WTC11 (cell line): ENCODE measurements at places on chromosomes 12 and 14.
A peak's percentile ranks its signal among the peaks of the same experiment; 100 is the strongest.

DNA sequence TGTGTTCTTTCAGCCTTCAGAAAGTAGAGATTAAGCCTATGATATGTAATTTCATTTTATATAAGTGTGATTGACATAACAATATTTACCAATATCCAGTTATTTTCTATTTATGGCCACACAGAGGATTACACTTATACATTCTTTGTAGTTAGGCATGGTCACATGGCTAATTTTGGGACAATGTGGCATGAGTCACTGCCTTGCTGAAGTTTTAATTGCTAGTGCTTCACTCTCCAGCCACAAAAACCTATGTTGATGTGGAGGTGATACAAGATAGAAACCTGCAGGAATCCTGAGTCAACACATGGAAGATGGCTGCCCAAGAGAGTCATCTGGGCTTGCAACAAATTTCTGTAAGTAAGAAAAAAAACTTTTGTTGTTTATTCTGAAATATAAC, 17.0 kb downstream of the CLEC14A start:
- DNase-seq: no peak

DNA sequence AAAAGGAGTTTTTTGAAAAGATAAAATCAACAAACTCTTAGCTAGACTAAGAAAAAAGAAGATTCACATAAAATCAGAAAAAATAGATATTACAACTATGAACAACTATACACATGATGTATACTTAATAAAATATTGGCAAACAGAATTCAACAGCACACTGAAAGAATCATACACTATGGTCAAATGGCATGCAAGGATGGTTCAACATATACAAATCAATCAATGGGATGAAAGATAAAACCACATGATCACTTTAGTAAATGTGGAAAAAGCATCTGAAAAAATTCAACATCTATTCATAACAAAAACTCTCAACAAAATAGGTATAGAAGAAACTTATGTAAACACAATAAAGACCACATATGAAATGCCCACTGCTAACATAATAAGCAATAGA, 84.5 kb upstream of the BBS10 start:
- no peak for DNase-seq

- DNase-seq: no peak
These were observed 74.7 kb upstream of the NCOR2 start for GRCh38 chr12:124642105-124642504.

GRCh38 chr12:112807452-112807851, 15.9 kb downstream of the RPH3A start:
- DNase-seq: no peak

GRCh38 chr12:53252349-53252916, 15.7 kb upstream of the ESPL1 start:
- no peak for DNase-seq

- DNase-seq: no peak
These were observed 426.0 kb downstream of the DAD1 start for GRCh38 chr14:22163051-22163450.

DNA sequence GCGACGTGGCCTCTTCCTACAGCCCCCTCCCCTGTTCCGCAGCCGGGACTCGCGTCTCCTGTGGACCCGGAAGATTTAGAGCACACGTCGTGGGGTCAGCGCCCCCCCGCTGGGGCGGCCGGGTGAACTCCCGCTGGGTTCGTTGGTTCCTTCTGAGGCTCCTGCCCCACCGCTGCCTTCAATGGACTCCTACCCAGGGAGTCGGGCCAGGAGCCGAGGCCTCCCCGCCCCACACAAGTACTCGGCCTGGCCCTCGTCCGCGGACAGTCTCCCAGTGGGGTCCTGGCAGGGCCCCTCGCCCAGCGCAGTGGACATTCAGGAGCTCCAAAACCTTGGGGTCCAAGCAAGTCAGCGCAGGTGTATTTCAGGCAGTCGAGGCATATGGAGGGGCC, 1.2 kb downstream of the MMP17 start:
- no peak for DNase-seq

DNA sequence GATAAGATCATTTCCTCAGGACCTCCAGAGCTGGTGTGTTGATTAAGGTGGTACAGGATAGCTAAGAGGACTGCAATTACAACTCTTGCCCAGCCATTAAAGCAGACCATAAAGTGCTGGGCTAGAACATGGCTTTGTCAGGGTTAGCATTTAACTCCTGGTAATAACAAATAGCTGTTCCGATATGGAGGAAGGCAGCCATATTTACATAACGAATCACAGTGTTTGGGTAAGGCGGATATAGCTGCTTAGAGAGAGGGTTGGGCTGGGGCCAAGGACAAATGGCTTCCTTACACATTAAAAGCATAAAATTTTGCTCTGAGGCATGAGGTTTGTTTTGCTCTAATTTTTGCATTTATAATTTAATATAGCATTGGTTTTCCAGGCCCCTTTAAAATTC, 297.7 kb upstream of the DDHD1 start:
- DNase-seq: no peak

DNA sequence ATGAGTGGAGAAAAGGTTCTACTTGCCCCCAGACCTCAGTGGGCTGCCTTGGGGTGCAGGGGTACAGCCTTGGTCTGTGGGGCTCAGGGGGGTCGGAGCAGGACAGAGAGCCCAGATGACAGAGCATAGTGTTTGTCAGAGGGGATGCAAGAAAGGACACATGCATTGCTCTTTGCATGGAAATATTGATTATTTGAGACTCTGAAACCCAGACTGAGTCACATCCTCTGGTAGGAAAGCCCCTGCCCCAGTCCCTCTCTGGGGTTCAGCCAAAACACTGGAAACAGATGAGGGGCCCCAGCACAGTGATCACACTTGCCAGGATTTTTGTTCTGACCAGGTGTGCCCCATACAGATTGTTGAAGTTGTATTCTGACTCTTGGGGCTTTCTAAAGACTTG, 1094.4 kb downstream of the BCL11B start:
- no peak for DNase-seq

GRCh38 chr12:61365001-61365400, 895.2 kb upstream of the USP15 start:
- DNase-seq: no peak

DNA sequence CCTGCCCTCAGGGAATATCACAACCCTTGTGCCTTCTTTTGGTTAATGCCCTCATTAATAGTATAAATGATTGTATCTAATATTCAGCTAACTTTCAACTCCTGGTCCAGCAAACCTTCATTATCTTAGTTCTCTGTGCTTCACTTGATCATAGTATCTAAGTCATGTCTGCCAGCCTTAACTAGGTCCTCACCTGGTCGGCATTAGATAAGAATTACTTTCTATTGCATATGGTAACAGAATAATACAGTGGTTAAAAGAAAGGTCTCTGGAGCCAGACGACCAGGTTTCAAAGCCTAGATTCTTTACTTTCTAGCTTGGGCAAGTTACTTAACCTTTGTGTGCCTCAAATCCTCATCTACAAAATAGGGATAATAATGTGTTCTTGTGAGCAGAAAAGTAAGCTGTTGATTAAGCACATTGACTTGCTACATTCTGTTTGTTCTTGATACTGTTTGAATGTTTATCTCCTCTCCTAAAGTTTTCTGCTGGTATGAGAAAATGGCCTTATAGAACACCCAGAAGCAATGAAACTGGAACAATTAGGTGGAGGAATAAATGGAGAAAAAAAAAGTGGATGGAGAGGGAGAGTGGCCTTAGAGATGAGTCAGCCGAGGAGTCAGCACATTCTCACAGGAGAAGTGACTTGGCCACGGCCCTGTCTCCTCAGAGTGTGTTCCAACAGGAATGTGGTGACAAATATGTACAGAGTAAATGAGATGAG, 176.1 kb downstream of the SLC25A21 start:
- DNase-seq: no peak

DNA sequence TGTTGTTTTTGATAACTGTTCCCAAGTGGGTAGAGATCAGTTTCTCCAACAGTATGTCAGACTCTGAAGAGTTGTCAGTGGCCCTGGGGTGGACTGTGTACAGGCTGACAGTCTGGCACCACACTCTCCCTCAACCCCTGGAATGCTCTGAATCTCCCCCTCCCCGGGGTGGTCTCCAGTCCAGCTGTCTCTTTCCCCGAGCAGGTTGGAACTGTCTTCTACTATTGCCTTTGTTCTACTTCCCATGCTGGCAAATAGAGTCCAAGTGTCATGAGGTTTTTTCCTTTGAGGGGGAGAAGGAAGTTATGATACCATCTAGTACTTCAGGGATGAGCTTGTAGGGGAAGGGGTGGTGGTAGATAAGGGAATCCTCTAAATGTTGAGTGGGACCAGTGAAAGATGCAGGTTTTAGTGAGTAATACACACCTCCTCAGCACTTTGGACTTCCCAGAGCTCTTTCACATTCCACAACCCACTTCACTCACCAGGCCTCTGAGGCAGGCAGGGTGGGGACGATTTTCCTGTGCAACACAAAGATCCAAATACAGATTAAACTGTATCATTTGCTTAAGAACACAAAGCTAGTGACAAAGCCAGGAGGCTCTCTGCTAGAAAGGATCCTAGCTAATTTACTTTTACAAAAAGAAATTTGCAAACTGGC, 170.7 kb upstream of the GZMB start:
- DNase-seq: no peak

- DNase-seq: no peak
These were observed 42.0 kb downstream of the TRAF3 start for GRCh38 chr14:102819176-102819628.

DNA sequence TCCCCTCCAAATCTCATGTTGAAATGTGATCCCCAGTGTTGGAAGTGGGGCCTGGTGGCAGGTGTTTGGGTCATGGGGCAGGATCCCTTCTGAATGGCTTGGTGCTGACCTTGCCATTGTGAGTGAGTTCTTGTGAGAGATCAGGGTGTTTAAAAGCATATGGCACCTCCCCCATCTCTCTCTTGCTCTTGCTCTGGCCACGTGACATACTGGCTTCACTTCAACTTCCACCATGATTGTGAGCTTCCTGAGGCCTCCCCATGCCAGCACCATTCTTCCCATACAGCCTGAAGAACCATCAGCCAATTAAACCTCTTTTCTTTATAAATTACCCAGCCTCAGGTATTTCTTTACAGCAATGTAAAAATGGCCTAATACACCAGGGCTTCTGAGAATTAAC, 79.8 kb upstream of the C14orf132 start:
- DNase-seq: no peak

DNA sequence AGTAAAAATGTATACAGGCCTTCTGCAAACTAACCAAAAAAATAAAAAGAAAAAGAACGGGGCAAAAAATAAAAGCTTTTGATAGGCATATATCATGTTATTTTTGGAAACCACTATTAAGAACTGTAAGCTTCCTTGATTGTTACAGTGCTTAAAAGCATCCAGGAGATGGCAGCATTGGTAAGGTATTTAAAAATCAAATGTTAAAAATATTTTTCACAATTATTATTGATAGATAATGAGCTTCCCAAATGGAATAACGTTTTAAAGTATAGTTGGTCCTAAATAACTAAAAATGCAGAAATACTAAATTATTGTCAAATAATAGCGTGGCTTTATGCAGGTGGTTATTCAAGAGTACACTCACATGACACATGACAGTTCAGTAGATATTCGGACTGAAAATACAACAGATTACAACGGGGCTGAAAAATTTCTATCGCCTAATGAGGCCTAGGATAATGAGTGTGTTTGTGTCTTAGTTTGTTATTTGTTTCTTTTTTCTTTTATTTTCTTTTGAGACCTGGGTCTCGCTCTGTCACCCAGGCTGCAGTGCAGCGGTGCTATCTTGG, 127.2 kb upstream of the ATF7IP start:
- DNase-seq: no peak

GRCh38 chr14:22897357-22897756, 14.3 kb downstream of the REM2 start:
- DNase-seq: no peak

DNA sequence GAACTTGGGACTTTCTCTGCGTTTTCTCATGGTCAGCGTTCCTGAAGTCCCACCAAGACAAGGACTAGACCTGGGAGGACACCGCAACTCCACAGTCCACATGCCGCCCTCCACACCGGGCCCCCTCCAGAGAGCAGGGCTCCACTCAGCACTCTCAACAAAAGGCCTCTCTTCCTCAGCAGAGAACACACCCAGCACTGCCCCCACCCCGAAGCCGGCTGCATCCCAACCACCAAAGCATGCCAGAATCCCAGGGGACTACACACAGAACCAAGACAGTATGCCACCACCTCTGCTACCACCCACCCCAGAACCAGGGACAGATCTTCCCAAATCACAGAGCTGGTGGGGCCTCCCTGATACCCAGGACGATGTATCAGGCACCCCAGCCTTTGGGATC, 88.3 kb downstream of the BCL11B start:
- DNase-seq: no peak

DNA sequence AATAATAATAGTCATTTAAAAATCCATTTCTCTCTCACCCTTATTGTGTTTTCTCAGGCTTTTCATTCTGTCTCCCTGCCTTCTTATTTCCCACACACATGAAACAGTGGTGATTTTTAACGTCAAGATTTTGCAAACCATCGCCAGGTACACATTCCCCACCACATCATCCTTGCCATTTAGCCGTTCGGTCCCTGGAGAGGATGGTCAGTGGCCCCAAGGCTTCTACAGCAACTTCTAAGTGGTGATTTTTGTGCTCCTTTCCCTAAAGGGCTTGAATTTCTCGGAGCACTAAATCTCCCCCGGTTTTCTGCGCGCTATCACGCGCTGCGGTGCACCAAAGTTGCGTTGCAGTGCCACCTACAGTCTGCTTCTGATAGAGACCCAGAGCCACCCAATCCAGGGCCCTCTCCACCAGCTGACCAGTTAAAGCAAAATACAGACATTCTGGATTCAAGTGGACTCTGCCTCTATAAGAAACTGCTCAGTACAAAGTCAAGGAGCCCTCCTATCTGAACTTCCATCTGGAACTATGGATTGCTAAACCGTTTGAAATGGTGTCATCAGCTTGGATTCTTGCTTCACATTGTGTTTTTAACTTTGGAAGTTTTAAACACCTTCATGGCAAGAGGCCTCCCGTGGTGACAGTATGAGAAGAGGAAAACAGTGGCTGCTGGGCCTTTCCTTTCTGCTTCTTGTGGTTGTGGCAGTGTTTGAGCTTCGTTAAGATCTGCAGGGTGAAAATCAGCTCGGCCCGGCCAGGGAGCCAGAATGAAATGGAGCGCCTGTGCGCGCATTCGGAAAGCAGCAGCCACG, 234.0 kb downstream of the SPTSSA start:
- peak; percentile 69 for DNase-seq

DNA sequence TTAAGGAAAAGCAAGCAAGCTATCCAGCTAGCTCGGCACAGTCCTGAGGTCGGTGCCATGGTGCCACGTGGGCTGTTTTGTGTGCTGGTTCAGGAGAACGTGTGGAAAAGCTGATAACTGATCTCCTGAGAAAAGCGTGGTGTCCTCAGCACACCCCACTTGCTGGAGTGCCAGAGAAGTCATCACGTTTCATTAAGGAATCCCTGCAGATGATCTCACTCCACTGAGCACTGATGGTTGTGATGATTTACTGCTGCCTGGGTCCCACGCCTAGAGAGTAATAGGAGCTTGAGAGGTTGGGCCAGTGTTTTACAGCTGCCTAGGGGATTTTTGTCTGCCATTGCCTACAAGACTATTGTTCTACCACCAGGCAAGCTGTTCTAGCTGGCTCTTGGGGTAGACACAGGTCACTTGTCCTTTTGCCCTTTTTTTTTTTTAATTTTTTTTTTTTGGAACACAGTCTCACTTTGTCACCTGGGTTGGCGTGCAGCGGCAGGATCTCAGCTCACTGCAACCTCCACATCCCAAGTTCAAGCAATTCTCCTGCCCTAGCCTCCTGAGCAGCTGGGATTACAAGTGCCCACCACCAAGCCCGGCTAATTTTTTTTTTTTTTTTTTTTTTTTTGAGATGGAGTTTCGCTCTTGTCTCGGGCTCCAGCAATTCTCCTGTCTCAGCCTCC, 42.3 kb upstream of the EVL start:
- no peak for DNase-seq
